ENCODE measurements at places on chromosomes 1 and 21.

DNA sequence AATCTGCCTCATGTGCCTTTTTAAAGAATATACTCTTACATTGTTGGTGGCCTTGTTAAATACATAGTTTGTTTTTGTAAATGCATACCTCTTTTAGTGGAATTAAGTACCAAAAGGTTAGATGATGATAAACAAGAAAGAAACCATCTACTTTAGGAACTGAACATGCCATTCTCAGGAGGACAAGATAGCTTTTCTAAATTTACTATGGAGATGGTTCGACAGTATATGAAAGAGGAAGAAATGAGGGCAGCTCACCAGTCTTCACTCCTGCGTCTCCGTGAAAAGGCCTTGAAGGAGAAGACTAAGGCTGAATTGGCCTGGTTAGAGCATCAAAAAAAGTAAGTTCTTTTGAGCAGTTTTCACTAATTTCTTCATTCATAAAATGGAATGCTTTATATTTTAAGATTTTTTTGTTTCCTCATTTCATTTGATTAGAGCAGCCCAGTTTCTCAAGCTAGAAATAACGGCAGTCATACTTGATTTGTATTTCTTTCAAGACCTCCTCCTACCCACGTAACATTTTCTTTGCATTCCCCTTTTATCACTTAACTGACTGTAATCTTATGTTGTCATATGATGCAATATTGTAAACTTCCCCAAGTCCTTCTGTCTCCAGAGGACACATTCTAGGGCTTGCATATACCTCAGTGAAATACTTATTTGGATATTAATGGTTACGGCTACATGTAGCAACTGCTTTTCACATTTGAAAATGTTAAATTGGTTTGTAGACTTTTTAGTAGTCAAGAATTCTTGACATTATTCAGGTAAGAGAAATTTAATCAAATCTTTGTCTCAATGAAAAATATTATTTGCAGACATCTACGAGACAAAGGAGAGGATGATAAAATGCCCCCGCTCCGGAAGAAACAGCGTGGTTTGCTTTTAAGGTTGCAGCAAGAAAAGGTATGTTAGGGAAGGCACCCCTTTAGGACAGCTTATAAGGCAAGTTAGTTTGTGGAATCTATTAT is 99.3 kb downstream of the CEP350 start:
- DNase-seq, result no peak

DNA sequence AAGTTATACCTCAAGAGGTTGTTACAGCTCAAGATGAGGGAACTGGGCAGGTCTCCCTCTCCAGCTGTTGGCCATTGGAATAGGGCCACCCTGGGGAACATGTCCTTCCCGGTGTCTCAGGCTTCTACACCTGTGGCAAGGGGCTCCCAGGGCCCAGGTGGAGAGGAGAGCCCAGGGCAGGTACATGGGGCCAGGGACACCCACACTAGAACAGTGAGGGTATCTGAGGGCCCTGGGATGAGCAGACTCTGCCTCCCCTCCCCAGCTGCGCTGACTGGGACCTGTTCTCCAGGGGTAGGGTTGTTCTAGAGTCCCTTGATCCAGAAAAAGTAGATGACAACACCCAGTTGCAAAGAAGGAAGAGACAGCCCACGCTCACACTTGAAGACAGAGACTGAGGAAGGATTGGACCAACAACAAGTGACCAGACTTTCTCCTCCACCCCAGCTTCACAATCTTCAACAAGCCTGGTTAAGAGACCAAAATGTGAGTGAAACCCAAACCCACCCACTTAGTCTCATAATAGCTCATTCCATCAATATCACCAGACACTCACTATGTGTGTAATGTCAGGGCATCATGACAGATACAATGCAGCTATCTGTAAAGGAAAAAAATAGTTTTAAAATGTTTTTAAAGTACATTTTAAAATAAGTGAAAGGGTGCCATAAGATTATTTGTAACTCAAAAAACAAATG is 439.3 kb downstream of the NPHP4 start:
- DNase-seq, result no peak

- DNase-seq, result no peak
These were observed 34.4 kb downstream of the ATP2B4 start for GRCh38 chr1:203660931-203661484.

- DNase-seq, result no peak
These were observed 294.4 kb upstream of the PLXNA2 start for GRCh38 chr1:208538587-208538986.

DNA sequence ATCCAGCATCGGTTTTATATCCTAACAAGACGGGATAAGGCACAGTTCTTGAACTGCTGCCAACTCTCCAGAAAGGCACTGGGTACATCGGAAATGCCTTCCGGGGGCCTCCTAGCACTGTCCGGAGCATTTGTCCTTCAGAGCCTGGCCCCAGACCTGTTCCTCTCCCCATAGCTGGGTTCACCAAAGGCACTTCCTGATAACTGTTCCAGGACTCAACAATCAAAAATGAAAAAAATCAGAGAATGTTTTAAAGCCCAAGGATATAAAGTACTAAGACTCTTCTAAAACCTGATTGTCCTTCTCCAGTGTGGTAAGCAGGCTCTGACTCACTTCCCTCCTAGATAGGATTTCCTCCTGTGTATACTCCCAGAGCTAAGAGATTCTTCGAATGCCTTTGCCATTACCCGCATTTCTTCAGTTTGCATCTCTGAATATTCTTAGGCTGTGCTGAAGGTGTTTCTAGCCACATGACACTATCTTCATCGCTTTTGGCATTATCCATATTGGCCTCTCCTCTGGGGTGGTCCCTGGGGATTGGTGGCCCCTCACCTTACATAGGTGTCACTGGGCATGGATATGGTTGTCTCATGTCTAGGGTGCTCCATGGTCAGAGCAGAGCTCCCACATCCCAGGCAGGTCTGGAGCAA is 112.9 kb downstream of the ZBTB18 start:
- no peak for DNase-seq

DNA sequence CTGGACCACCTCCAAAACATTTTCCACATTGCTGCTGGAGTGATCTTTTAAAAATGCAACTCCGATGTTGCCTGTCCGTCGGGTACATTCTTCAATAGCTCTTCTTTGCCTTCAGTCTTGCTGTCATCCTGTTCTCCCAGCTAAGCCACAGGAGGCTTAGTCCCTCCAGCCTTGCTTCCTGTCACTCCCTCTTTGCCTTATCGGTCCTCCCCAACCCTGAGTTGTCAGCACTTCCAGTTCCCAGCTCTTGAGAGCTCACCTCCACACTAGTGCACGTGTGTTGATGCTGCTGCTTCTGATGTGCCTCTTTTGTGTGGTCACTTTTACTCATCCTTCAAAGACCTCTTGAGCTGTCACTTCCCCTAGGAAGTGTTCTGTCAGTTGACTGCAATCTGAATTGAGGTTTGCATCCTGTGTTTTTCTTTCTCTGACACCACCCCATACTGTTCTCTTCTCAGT is 15.3 kb downstream of the UCK2 start:
- DNase-seq, result no peak

- no peak for DNase-seq
These were observed 91.2 kb upstream of the NGF start for GRCh38 chr1:115429241-115429640.

DNA sequence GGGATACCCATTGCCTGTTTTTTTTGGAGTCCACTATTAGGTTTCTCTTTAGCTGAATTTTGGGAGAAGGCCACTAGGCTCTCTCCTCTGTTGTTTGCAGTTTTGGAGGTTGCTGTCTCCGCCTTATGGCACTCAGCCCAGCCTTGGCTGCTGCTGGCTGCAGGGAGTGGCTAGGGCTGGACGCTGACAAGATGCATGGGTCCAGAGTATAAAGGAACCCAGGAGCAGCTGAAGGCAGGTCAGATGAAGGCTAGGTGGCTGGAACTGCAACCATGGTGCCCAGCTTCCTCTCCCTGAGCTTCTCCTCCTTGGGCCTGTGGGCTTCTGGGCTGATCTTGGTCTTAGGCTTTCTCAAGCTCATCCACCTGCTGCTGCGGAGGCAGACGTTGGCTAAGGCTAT is at the start of gene CYP4B1:
Gene CYP4B1 (plus strand): TSS at position 237 of the 400 bp plus-strand sequence. CDS start 36 bp downstream, at position 273.
- peak; percentile 87 for DNase-seq

- no peak for DNase-seq
These were observed 220.8 kb downstream of the SLC35F3 start for GRCh38 chr1:234125283-234125682.

DNA sequence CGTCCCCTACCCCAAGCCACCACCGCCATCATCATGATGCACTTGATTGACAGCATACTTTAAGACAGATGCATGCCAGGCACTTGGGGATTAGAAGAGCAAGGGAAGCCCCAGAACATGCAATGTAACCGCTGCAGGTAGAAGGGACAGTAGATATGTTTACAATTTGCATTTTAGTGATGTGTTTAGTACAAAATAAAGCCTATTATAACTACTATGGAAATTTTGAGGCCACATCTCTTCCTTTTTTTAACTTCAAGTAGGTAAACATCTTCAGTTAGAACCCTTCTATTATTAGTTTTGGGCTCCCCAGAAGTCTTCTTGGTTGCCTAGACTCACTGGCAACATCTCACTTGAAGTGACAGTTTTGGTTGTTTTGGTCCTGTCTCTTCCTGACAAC is 25.3 kb downstream of the CR1L start:
- no peak for DNase-seq
